ENCODE measurements at places on chromosomes 2 and 18. TPM values are rescaled to one million over a fixed set of nuclear protein-coding genes. Genes with fewer than 3 reads are reported as not detected.

Gene ST6GAL2
- total RNA-seq: 140 TPM

Gene RAB6C
- 0.63 TPM for total RNA-seq

Gene MROH2A
- total RNA-seq: not detected

Gene GLI2
- total RNA-seq: 6.3 TPM

Gene RTP5
- total RNA-seq: 3.1 TPM

Gene REG3G
- total RNA-seq: not detected

All from parietal lobe (tissue), 2 donors.